Ovary (tissue), 10 donors: ENCODE measurements at places on chromosomes 11 and 22. TPM values are rescaled to one million over a fixed set of nuclear protein-coding genes. Genes with fewer than 3 reads are reported as not detected.

DNA sequence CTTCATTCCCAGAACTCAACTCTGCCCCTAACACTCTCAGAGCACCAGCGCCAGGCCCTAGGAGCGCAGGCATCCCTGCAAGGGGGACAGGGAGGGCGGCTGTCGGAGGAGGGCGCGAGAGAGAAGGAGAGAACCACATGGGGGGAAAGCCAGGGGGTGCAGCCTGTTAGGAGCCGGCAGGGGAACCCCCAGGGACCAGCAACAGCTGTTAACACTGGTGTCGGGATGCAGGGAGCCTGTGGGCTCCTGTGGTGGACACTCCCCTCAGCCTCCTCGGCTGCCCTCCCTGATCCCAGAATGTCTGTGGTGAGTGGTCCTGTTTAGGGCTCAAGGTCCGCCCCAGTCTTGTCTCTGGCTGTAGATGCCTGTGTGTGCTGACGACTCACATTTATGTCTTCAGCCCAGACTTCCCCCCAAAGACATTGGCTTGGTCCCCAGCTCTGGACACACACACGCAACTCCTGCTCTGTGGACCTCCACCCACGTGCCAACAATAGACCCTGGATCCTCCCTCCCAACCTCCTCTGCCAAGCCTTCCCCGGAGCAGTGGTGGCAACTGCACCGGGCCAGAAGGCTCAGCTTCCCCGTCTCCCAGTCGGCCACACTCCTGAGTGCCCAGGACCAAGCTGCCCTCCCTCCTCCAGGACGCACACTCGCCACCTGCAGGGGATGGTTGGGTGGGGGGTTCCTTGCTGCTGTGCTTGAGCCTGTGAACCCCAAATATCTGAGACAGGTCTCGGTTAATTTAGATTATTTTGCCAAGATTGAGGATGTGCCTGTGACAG is 817 bp upstream of the IFITM5 start:
- H3K36me3 ChIP-seq: no peaks in the 10 kb centered on the region
- H3K4me3 ChIP-seq: no peak overlapping the region
- no peak overlapping the region for H3K27ac ChIP-seq
- no peaks in the 10 kb centered on the region for H3K4me1 ChIP-seq
- H3K27me3 ChIP-seq: no peaks in the 10 kb centered on the region
- DNase-seq: no peak

GRCh38 chr11:74037309-74037708 is 28.4 kb upstream of the UCP3 start:
- no peaks in the 10 kb centered on the region for H3K27me3 ChIP-seq
- no peaks in the 10 kb centered on the region for H3K36me3 ChIP-seq
- DNase-seq: no peak
- no peak overlapping the region for H3K4me3 ChIP-seq
- H3K4me1 ChIP-seq: no peaks in the 10 kb centered on the region
- H3K27ac ChIP-seq: no peak overlapping the region

DNA sequence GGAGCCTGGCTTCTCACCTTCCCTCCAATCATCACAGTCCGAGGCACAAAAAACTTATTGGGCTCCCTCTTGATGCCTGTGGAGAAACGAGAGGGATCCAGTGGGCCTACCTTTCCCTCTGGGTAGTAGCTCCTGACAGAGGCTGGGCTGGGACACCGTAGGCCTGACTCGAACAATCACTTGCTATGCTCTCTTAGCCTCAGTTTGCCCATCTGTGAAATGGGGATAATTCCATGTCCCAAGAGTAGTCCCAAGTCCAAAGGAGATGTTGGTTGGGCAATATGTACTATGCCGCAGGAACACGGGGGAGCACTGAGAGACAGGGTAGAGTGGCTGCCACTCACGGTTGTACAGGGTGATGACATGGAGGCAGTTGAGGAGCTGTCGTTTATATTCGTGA is 7.6 kb upstream of the RASGRP2 start:
- no peak for DNase-seq
- no peaks in the 10 kb centered on the region for H3K4me1 ChIP-seq
- H3K27me3 ChIP-seq: no peaks in the 10 kb centered on the region

DNA sequence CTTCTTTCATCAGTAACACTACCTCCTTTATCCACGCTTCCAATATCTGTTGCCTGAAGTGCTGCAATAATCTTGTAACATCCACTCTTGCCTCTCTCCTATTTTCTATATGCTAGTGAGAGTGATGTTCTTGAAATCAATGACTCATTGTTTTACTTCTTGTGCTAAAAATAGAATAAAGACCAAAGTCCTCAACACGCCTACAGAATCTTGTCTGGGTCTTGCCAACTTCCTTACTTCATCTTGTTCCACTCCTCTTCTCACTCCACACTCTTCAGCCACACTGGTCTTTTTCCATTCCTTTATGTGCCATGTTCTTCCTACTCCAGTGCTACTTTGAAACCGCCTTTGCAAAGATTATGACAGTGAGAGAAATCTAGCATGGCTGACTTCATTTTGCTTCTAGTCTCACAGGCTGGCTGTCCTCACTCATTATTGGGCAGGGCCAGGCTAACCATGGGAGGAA is 136.4 kb downstream of the CCDC81 start:
- H3K36me3 ChIP-seq: no peaks in the 10 kb centered on the region
- H3K4me3 ChIP-seq: no peak overlapping the region
- peaks cover 3% of the 10 kb centered on the region for H3K4me1 ChIP-seq
- no peak for DNase-seq
- H3K27ac ChIP-seq: no peak overlapping the region

- no peak for DNase-seq
- H3K4me3 ChIP-seq: no peak overlapping the region
- H3K27me3 ChIP-seq: peaks cover 3% of the 10 kb centered on the region
- no peak overlapping the region for H3K27ac ChIP-seq
- H3K4me1 ChIP-seq: peaks cover 2% of the 10 kb centered on the region
Measured at GRCh38 chr11:61512435-61512834, 3.9 kb downstream of the LRRC10B start.

DNA sequence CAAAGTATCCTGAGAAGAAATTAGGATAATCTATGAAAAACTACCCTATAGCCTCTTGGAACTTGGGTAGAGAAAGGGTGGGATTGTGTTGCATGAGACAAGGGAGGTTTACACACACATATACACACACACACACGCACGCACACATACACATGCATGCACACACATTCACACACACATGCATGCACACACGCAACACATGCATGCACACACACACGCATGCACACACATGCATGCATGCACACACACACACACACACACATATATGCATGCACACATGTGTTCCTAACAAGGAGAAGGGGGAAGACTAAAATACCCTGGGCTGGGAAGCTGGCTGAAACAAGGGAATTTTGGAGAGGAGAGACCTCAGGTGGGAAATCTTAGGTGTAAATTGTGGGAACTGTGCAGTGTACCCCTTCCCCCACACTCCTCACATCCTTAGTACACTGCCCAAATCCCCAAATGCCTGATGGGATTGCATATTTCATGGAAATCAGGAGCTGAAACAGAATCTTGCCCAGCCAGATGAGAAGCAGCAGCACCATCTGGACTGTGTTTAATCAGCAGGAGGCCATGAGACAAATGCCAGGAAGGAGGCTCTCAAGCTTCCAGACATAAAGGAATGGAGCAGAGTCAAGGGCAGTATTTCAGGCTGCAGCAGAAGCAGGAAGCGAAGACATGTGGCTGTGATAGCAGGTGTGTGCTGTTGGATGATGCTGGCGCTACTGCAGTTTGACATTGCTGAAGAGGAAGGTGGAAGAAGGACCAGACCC is 14.6 kb upstream of the POLD3 start:
- no peak overlapping the region for H3K4me3 ChIP-seq
- H3K4me1 ChIP-seq: no peaks in the 10 kb centered on the region
- no peak overlapping the region for H3K27ac ChIP-seq
- DNase-seq: no peak
- no peaks in the 10 kb centered on the region for H3K27me3 ChIP-seq

GRCh38 chr22:50532824-50533796 is 3.3 kb upstream of the TYMP start:
- no peak overlapping the region for H3K27ac ChIP-seq
- peaks cover 6% of the 10 kb centered on the region for H3K27me3 ChIP-seq
- no peaks in the 10 kb centered on the region for H3K36me3 ChIP-seq
- no peak for DNase-seq
- peaks cover 19% of the 10 kb centered on the region for H3K4me1 ChIP-seq

DNA sequence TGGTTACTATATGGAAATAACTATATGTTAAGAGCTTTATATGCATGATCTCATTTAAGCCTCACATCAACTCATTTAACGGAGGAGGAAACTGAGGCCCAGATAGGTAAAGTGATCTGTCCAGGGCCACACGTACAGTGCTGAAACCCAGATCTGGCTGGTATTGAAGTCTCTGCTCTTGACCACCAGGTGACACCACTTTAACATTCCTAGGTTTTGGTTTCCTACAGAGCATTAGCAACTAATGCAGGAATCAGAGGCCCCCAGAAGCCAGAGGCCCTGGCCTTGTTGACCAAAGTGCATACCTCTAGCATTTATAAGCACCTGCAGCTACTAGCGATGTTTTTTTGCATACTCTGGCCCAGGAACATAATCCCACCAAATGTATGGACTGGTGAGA is 12.9 kb upstream of the LIMK2 start:
- H3K27me3 ChIP-seq: no peaks in the 10 kb centered on the region
- H3K36me3 ChIP-seq: no peaks in the 10 kb centered on the region
- H3K4me3 ChIP-seq: no peak overlapping the region
- H3K4me1 ChIP-seq: no peaks in the 10 kb centered on the region
- DNase-seq: no peak

- H3K36me3 ChIP-seq: no peaks in the 10 kb centered on the region
- no peaks in the 10 kb centered on the region for H3K27me3 ChIP-seq
- peak overlapping the region; percentile 92 for H3K4me3 ChIP-seq
- no peak for DNase-seq
- peak overlapping the region; percentile 70 for H3K27ac ChIP-seq
- peaks cover 14% of the 10 kb centered on the region for H3K4me1 ChIP-seq
Measured at GRCh38 chr11:47552056-47552565, 821 bp downstream of the CELF1 start.

DNA sequence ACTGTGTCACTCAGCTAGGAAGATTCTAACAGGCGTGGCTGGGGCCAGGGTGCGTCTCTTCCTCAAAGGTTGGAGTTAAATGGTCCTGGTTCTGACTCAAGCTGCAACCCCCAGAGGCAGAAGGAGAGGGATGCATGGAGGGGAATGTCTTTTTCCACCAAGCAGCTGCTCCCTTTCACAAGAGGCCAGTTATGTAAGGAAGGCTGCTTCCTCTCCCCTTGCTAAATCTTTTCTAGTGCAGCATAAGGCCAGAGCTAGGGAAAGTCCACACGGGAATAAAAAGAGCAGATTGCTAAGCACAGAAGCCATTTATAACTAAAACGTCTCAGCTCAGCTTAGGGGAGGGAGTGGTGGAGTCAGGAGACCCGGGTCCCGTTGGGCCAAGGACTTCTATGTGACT is 10.0 kb downstream of the PVALB start:
- no peaks in the 10 kb centered on the region for H3K36me3 ChIP-seq
- no peak for DNase-seq
- H3K27me3 ChIP-seq: no peaks in the 10 kb centered on the region
- H3K4me1 ChIP-seq: no peaks in the 10 kb centered on the region

GRCh38 chr11:75333807-75334140 is 17.7 kb downstream of the ARRB1 start:
- H3K4me1 ChIP-seq: peaks cover 20% of the 10 kb centered on the region
- DNase-seq: no peak
- H3K27me3 ChIP-seq: no peaks in the 10 kb centered on the region
- H3K36me3 ChIP-seq: no peaks in the 10 kb centered on the region
- no peak overlapping the region for H3K27ac ChIP-seq

GRCh38 chr22:38222797-38223119 is 21.0 kb downstream of the MAFF start:
- H3K36me3 ChIP-seq: no peaks in the 10 kb centered on the region
- H3K4me1 ChIP-seq: peaks cover 9% of the 10 kb centered on the region
- H3K27ac ChIP-seq: no peak overlapping the region
- H3K27me3 ChIP-seq: no peaks in the 10 kb centered on the region

DNA sequence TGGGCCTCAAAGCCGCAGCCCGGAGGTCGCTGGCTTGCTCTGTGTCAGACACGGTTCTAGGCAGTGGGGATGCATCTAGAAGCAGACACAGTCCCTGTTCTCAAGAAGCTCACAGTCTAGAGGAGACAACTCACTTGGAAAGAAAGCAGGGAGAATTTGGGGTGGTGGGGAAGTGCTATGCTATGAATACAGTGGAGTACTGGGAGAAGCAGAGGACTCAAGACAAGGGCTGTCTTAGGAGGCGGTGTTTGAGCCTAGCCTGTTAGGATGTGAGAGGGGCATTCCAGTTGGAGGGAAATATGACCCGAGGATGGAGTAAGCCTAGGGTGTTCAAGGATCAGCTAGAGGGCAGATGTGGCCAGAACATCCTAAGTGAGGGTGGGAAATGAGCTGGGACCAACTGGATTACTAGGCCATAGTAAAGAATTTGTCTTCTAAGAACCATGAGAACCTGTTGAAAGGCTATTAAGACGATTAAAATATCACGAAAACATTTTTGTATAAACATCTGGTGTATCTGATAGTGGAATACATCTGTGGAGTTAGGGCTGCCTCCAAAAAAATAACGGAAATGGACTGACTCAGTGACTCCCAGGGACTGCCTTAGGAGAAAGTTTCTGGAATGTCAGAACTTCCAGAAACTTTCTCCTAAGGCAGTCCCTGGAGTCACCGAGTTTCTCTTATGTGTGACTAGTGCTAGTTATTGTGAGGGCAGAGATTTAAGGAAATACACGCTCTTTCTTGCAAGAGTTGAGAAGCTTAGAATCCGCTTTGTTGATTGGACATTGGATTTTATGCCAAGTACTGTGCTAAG is 1.1 kb upstream of the PITPNB start:
- H3K27ac ChIP-seq: peak overlapping the region; percentile 87
- no peaks in the 10 kb centered on the region for H3K36me3 ChIP-seq
- H3K4me3 ChIP-seq: peak overlapping the region; percentile 55
- peak; percentile 25 for DNase-seq
- peaks cover 6% of the 10 kb centered on the region for H3K4me1 ChIP-seq

GRCh38 chr11:99567334-99567956 is 546.7 kb downstream of the CNTN5 start:
- no peaks in the 10 kb centered on the region for H3K36me3 ChIP-seq
- no peak overlapping the region for H3K4me3 ChIP-seq
- DNase-seq: no peak
- no peaks in the 10 kb centered on the region for H3K27me3 ChIP-seq
- H3K27ac ChIP-seq: no peak overlapping the region

GRCh38 chr11:128483211-128483788 is 104.1 kb downstream of the ETS1 start:
- H3K27ac ChIP-seq: peak overlapping the region; percentile 87
- no peaks in the 10 kb centered on the region for H3K36me3 ChIP-seq
- no peak overlapping the region for H3K4me3 ChIP-seq
- H3K4me1 ChIP-seq: peaks cover 27% of the 10 kb centered on the region

DNA sequence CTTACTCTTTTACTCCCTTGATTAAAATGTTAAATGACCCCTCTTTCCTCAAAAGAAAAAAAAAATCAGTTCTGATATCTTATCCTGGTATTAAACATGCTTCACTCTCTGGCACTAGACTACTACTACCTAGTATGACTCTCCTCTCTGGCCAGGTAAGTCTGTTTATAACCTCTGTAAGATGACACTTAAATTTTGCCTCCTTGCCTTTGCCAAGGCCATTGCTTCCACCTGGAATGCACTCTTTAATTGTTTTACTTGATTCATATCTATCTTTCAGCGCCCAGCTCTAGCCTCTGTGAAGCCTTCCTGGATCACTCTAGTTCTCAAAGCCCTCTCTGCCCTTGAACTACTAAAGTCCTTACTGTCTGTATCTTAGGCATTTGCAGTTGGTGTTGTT is 170.4 kb downstream of the ETS1 start:
- H3K27me3 ChIP-seq: no peaks in the 10 kb centered on the region
- no peaks in the 10 kb centered on the region for H3K36me3 ChIP-seq
- no peak overlapping the region for H3K4me3 ChIP-seq

The SLC5A12 gene
- not detected for total RNA-seq

The PRMT3 gene
- total RNA-seq: 14.8 TPM

The TIMM10 gene
- total RNA-seq: 42.0 TPM

The SLC6A5 gene
- not detected for total RNA-seq

The UPB1 gene
- 0.25 TPM for total RNA-seq

The ZBTB16 gene
- 68.7 TPM for total RNA-seq

The KIF18A gene
- total RNA-seq: 0.36 TPM
